ENCODE measurements at places on chromosomes 3 and 15.

- no peak for DNase-seq
Observed at GRCh38 chr3:28317438-28318022, 31.0 kb upstream of the ZCWPW2 start.

- peak; percentile 87 for DNase-seq
Observed at GRCh38 chr15:41934843-41935242, 37.5 kb downstream of the EHD4 start.

DNA sequence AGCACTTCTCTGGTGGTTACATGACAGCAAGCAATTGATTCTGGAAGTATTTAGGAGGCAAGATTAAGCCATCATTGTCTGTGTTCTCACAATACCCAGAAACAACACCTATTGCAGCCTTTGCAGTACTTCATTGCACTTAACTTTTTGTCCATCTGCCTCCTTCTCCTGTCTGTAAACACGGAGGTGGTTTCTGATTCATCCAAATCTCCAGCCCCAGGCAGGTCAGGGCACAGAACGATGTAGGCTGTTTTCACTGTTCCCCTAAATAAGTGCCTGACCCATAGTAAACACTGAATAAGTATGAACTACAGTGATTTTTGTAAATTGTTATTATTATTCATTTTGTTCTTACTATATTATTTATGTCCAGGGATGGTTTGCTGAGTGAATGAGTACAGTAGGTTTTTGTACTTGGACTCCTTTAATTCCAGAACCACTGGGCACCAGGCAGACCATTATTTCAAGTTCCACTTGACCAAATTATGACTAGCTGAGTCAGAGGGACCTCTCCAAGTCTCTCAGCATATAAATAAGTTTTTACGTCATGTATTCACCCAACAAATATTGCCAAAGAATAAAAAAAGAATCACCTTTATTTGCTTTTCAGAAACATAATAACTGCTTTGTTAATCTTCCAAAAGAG lies 283.3 kb upstream of the TRIM42 start:
- DNase-seq, result no peak

- no peak for DNase-seq
Observed at GRCh38 chr3:124522082-124522625, 208.1 kb upstream of the UMPS start.

- DNase-seq, result no peak
Observed at GRCh38 chr3:169116056-169116693, 547.3 kb downstream of the MECOM start.

DNA sequence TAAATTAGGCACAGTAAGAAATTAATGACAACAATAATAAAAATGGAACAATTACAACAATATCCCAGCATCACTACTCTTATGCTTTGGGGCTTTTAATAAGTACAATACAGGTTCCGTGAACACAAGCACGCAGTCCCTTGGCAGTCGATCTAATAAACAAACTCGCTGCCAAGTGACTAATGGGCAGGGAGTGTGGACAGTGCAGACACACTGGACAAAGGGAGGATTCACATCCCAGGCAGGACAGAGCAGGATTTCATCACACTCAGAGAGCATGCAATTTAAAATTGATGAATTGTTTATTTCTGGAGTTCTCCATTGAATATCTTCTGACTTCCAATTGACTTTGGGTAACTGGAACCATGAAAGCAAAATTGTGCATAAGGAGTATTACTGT lies 524.1 kb upstream of the CFAP20DC start:
- peak; percentile 71 for DNase-seq

- DNase-seq, result peak; percentile 99
Observed at GRCh38 chr15:40108855-40109735, at the start of gene BMF. TSS of gene BMF (minus strand) at chr15:40108879. CDS start at chr15:40106086, 2,793 bp downstream.

- DNase-seq, result no peak
Observed at GRCh38 chr3:114659109-114660061, 365.6 kb downstream of the TIGIT start.

DNA sequence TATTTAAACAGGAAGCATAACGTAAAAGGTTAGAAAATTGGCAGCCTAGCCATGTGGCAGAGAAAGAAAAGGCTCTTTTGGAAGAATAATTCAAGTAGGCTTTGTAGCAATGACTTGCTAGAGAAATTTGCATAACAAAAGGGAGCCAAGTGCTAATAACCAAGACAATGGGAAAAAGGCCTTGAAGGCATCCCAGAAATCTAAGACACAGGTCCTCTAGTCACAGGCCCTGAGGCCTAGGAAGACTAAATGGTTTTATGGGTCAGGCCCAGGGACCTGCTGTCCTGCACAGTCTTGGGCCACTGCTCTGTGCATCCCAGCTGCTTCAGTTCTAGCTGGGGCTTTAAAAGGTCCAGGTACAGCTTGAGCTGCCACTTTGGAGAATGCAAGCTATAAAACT lies 78.5 kb downstream of the FGF7 start:
- no peak for DNase-seq

DNA sequence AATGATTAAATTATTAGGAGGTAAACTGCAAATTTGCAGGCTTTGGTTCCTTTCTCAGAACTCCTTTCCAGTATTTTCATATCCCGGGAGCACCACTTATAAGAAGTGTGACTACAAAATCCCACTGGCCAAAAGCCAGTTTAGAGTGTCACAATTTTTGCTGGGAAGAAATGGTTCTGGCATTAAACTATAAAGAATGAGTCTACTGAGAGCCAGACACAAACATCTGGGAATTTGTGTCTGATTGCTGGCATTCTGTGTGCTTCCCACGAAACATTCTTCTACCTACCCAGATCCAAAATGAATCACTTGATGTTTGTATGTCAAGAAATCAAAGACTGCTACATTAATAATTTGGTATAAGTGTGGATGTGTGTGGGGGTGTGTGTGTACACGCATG lies 82.8 kb downstream of the DUT start:
- no peak for DNase-seq

GRCh38 chr15:29183071-29183831 lies 86.4 kb downstream of the NSMCE3 start:
- no peak for DNase-seq

- DNase-seq, result no peak
Observed at GRCh38 chr3:41327718-41328117, 128.4 kb downstream of the CTNNB1 start.

DNA sequence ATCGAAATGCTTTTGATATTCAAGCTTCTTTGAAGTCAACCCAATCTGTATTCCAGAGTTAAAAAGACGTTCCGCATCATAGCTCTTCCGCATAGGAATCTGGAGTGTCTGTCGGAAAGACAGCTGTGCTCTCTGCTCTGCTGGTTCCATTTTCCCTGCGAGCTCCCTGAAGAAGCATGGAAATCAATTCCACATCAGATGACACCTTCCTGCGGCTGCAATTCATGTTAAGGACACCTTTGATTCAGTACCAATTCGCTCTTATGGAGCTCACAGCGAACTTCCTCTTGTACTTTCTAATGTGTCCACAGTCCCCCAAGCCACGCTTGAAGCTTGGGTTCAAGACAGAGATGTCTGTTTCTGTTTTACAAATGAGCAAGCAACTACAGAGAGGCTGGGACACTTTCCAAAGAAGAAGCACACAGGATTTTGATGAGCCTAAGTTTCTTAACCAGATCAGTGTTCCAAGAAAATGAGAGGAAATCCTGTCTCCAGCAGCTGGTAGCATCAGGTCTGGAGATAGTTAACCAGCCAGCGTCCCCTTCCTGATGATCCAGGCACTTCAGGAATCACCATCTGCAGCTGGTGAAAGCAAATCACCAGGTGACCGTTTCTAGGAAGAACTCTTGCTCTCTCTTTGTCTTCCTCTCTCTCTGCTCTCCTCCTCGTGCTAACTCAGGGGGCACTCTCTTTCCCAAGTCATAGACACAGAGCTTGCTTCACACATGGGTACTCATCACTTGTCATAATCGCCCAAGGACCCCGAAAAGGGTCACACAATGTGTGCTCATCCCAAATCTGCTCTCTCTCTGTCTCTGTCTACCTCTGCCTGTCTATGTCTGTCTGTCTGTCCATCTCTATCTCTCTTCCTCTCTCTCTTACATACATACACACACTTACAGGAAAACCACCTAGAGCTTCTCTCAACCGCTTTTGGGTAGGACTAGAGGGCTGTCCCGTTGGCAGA lies 281.8 kb downstream of the FAM43A start:
- no peak for DNase-seq

- DNase-seq, result peak; percentile 70
Observed at GRCh38 chr15:78979456-78980320, 34.8 kb upstream of the CTSH start.

- peak; percentile 23 for DNase-seq
Observed at GRCh38 chr15:74322558-74323180, 44.8 kb downstream of the CYP11A1 start.

DNA sequence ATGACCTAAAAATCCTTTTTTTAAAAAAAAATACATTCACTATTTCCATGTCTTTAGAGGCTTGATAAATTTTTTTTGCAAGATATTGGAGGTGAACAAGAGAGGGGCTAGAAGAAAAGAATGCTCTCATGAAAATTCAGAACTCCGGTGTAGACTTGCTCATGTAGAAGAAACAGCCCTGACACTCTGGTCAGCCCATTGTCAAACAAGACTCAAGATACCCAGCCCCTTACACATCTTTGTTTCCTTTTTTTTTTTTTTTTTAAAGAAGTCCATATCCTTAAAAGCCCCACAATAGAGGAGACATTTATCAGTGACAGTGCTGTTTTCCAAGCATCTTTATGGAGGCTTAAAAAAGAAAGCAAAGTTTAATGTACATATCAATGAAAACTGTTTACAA lies 196.8 kb upstream of the RORA start:
- DNase-seq, result no peak

DNA sequence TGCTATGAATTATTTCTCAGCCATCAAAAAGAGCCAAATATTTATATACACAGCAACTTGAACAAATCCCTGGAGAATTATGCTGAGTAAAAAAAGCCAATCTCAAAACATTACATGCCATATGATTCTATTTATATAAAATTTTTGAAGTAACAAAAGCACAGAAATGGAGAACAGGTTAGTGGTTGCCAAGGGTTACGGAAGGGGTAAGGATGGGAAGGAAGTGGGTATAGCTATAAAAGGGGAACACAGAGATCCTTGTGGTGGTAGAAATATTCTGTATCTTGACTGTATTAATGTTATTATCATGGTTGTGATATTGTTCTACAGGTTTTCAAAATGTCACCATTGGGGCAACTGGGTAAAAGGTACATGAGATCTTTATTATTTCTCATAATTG lies 62.3 kb upstream of the ASB14 start:
- DNase-seq, result no peak

DNA sequence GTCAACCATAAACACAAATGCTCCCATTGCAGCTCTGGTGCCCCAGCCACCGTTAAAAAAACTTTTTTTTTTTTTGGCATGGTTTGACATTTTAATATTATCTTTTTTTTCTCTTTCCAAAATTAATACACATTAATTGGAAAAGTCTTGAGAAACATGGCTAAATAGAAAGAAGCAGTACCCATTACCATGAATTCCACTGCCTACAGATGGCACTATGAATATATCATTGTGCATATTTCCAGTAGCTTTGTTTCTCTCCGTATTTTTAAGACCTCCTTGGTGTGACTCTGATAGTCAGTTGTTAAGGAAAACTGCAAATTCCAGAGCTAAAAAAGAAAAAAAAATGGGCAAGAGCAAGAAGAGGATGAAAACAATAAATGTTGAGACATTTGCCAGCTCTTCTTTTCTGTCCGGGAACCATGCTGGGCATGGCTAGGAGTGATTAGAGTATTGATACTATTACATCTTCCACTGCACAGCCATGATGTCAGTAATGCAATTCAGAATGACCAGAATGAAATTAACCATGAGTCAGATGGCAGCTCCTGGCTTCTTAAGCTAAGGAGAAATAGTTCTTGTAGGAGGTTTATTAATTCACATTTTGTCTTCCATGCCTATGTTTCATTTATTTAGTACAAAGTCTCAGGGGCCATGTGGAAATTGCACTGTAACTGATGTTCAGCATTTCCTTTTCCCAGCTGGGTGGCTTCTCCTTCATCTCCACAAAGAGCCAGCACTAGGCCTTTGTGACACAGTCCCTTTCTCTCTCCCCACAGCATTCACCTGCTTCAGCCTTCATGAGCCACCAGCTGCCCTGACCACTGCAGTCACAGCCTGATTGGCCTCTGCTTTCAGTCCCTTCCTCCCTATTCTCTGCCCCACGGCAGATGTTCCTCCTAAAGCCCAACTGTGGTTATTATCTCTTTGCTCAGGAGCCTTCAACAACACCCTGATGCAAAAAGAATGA lies 31.8 kb downstream of the SLC7A14 start:
- no peak for DNase-seq

GRCh38 chr3:125116311-125117080 lies 60.7 kb upstream of the HEG1 start:
- peak; percentile 83 for DNase-seq

DNA sequence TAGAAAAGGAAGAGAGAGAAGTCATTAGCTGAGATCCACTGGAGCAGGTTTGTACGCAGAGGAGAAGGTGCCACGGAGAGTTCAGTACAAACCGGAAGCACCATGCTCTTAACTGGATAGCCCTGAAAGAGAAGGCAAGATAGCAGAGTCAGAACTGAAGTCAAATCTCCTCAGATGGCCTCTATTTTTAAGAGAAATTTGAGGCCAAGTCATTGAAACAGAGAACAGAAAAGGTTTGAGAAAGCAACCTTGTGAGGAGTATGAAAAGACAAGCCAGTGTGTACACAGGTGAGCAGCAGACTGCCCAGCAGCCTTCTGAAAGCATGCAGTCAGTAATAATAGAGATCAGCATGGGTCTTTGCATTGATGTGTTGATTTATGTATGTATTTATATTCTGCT lies 66.1 kb upstream of the SPRED1 start:
- DNase-seq, result no peak

- DNase-seq, result no peak
Observed at GRCh38 chr3:97763586-97764406, 762 bp upstream of the ARL6 start.

DNA sequence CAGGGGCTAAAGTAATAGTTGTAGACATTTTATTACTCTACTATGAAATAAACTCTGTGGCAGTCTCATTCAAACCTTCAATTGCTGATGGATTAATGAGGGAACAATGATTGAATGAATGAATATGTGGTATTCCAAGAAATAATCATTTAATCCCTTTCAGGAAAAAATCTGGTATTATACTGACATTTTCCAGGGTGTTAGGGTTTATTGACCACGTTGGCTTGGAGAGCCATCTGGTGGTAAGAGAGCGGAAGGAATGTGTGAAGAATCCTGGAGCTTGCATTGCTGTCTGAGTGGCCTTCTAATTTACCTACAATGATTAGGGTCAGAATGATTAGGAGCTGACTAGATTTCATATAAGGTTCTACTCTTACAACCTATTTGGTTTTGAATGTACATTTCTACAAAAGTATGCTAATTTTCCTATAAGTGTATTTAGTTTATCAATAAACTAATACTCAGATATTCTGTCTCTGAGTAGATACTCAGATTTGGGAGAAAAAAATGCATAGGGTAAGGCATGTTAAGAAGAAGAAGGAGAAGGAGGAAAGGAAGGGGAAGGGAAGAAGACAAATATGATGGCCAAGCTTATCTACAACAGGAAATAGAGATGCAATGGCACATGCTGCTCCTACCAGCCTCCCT lies 249.9 kb downstream of the ROBO1 start:
- DNase-seq, result no peak

GRCh38 chr3:140636406-140637138 lies 41.3 kb upstream of the TRIM42 start:
- DNase-seq, result no peak

Measured in breast epithelium (tissue), 4 donors.